Astrocyte (in vitro differentiated cells and primary cell): ENCODE measurements at places on chromosomes 12 and 14. TPM values are rescaled to one million over a fixed set of nuclear protein-coding genes. Genes with fewer than 3 reads are reported as not detected.
A peak's percentile ranks its signal among the peaks of the same experiment; 100 is the strongest.

GRCh38 chr12:19967431-19967830, 400.9 kb upstream of the PDE3A start:
- DNase-seq: peak; percentile 99

IFNG-AS1 gene
- not detected in 2 replicates for total RNA-seq

- peak; percentile 41 for DNase-seq
These were observed 355.6 kb downstream of the LRIG3 start for GRCh38 chr12:58564721-58565120.

DNA sequence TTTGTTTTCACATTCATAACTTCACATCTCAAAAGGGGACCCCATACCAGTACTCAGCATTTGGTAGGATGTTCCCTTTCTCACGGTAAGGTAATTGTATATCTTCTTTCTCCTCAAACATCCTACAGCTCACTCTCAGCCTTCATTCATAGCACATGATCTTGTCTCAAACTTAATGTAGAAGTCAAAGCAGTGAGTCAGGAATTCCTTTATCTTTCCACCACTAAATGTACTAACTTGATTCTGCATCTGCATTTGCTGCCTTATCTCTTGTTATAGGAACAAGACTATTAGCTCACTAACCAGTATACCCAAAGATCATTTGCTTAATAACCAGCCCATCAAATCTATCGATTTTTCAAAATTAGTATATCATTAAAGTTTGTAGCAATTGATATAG, 22.9 kb downstream of the CPSF2 start:
- DNase-seq: peak; percentile 57

- no peak for DNase-seq
These were observed 73.7 kb downstream of the DUSP16 start for GRCh38 chr12:12488823-12489550.

DNA sequence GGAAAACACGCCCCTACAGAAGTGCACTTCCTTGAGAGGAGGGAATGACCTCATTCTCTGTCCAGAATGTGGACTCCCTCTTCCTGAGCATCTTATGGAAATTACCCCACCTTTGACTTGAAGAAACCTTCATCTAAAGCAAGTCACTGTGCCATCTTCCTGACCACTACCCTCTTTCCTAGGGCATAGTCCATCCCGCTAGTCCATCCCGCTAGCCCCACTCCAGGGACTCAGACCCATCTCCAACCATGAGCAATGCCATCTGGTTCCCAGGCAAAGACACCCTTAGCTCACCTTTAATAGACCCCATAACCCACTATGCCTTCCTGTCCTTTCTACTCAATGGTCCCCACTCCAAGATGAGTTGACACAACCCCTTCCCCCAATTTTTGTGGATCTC, 5.0 kb upstream of the INHBE start:
- DNase-seq: no peak

DNA sequence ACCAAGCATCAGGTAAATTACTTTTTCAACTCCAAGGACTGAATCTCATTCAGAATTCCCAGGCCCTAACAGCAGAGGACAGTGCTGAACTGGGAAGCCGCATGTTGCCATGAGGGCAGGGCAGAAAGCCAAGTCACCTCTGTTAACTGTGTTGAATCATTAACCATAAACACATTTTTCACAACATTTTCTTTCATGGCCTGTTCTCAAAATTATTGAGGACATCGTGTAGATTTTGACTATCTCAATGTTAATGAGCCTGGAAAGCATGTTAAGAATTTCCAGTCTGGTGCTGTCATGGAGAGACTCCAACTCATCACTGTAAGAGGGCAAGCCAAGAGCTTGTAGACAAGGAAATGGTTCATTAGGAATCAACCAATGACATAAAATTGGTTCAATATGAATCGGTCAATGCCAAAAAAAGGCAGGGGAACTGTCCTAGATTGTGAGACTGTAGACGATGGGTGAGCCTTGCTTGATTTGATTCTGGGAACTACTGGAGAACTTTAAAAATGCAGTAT, 33.7 kb downstream of the CPM start:
- peak; percentile 90 for DNase-seq

DNA sequence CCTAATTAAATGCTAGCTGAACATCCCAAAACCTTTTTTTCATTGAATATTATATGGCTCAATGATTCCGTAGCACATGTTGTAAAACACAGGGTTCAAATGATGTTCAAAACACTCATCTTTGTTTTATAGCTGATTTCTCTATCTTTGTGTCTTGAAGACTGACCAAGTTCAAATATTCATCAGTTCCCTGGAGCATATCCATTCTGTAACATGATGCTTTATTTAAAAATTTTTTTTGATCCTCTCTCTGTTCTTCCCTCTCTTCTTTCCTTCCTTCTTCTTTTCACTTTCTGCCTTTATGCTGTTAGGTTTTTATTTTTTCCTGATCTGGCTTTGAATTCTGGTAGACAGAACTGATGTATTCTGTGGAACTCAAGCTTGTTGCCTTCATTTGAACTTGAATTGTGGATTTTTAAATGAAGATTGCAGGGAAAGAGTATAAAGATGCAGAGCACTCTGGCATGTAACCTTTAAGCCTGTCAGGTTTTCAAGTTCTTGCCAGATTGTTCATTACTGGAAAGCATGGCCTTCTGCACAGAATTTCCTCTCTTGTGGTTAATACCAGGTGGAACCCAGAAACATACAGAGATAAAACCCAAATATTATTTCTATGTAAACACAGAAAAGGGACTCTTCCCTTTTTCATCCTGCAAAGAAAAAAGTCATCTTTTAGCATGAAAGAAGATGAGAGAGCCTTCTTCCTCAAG, 39.5 kb downstream of the PROX2 start:
- peak; percentile 44 for DNase-seq

PPP4R4 gene
- 6.0 and 7.5 TPM in 2 replicates for total RNA-seq

DNA sequence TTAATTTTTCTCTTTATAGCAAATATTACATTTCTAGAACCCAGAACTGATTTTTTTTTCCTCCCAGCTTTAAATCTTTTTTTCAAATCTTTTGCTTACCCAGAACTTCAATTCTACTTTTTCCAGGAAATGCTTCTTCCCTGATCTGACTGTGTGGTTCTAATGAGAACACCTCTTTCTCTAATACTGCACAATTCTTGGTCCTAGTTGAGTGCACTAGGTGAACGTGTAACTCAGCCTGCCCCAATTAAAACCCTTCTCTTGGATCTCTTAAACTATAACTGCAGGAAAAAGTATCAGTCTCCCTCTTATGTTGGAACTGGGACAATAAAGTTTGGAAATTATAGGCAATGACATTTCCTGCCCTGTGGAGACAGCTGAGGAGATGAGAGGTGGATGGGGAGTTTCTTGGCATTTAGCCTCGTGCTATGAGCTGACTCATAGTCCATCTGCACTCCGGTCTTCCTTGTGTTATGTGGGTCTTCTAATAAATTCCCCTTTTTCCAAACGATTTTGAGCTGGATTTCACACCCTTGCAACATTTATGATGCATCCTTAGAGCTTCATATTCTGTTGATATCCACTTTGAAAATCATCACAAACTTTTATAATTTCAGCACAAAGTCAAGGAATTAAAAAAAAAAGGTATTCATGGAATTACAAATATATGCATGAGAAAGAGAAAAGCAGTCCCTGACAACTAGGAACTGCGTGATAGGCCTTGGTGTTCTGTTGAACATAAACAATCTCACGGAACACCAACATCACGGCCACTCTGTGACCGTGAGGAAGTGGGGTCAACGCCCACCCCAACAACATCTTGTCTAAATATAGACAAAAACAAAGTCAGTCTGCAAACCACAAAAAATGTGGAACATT, 52.4 kb downstream of the BRMS1L start:
- DNase-seq: peak; percentile 87

IL31 gene
- total RNA-seq: not detected in 2 replicates

DNA sequence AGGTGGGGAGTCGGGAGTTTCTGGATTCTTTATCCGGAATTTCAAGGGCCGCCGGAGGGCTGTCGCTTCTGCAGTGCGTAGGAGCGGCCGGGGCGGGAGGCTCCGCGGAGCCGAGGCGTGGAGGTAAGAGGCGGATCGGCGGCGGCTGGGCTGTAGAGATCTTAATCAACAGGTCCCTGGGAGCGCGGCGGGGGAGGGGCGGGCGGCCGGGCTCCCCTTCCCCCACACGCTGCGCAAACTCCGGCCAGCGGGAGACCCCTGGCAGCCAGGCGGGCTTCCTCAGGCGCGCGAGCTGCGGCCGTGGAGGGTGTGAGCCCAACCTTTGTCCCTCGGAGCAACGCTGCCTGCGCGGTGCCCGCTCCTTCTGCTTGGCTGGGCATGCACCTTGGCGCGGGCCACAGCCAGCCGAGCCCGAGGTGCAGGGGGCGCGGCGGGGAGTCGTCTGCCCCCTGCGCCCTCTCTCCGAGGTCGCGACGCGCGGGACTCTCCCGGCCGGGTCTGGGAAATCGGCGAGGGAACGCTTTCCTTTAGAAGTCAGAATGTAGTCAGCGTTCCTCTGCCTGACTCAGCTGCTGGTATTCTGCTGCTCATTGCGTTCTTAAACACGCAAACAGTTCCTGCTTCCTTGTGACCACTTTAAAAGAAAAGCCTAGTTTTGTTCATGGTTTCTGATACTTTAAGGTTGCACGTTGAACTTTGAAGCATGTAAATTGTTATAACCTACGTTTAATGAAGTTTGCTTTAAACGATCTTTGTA, at the start of gene PALS1:
PALS1 (plus strand) TSS at position 25 of the 757 bp plus-strand sequence. CDS start 37,736 bp downstream, outside the sequence.
- DNase-seq: peak; percentile 84

SLC6A13 gene
- total RNA-seq: 2.4 and 2.6 TPM in 2 replicates

CCDC196 gene
- not detected in 2 replicates for total RNA-seq

- DNase-seq: no peak
These were observed 495.3 kb downstream of the NELL2 start for GRCh38 chr12:44380861-44381260.

- DNase-seq: peak; percentile 45
These were observed 33.5 kb downstream of the C12orf50 start for GRCh38 chr12:87995581-87996178.

DNA sequence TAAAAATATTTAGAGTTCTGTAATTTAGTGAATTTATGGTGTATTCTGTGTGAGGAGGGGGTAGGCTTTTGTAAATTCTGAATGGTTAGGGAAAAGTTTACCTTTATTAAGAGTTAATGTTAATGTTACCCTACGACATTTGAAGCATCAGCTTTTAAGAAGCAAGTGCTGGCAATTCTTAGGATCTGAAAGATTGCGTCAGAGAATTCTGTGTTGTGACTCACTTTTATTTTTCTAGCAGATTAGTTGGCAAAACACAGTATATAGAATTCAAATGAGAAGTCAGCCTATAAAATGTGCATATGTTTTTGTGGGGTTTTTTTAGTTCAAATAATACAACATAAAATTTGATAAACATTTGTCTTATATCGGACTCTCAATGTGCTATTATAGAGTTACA, 97.6 kb downstream of the RAD52 start:
- DNase-seq: peak; percentile 77

- DNase-seq: peak; percentile 83
These were observed 118.4 kb downstream of the SAMD4A start for GRCh38 chr14:54685286-54685845.

PRB2 gene
- total RNA-seq: not detected in 2 replicates

DNA sequence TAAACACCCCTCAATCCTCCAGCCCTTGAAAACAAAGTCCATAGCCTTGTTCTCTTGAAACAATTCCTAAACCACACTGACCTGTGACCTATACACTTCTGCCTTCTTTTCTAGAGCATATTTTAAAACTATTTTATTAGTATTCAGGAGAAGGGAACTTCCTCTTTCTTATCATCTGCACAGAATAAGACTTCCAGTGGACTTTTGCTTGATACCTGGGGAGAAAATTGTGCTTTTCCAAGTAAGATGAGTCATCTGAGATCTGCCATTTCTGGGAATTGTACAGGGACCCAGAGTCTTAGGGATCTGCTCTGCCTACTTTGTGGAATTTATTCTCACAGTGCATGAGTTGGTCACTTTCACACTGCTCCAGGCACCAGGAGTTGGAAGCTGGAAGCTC, 10.5 kb upstream of the WNT5B start:
- DNase-seq: peak; percentile 26

DNA sequence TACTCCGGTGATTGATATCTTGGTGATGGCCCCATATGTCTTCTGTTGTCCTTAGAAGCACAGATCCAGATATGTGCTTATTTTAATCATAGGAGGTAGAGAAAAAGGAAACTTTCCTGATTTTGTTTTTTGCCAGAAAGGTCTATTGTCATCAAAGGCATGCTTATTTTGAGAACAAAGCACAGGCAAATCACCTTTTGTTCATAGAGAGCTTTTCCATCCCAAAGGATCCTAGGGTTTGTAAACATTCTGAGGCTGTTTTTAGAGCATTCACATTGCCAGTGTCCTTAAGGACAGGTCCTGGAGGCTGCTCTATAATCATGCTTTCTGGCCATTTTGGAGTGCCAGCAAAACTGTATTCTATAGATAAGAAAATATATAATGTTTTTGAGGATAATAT, 148.5 kb upstream of the SEL1L start:
- no peak for DNase-seq

DNA sequence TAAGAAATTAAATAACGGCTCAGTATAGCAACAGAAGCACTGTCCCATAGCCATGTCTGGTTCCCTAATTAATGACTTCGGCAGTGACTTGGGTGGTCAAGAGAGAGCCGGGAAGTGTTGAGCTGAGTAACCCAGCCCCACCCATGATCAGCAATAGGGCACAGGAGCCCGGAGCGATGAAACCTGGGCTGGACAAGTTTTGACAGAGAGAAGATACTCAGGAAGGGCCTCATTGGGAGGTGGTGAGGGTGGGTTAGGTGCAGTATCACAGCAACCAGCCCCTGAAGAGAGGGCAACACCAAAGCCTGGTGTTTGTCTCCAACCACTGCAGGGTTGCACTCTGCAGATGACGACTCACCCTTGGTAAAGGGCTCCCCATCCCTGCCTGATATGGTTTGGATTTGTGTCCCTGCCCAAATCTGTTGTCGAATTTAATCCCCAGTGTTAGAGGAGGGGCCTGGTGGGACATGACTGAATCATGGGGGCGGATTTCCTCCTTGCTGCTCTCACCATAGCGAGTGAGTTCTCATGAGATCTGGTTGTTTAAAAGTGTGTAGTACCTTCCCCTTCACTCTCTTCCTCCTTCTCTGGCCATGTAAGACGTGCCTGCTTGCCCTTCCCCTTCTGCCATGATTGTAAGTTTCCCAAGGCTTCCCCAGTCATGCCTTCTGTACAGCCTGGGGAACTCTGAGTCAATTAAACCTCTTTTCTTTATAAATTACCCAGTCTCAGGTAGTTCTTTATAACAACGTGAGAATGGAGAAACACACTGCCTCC, 124.9 kb upstream of the MED13L start:
- no peak for DNase-seq

IGF1 gene
- 1.9 and 2.3 TPM in 2 replicates for total RNA-seq

DNA sequence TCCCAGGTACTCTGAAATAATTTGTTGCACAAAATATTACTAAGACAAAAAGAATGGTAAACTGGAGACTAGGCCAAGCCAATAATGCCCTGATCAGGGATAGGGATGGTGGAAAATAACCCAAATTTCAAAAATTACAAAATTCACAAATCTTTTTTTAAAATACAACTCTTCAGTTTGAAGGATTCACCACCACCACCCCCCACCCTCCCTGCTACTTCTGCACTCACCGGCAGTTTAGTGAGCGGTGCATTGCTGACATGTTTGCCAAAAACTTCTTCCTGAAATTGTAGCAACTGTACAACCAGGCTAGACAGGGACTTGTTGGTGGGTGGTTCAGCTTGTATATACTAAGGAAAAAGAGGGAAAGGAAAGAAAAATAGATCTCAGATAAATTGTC, 2.3 kb downstream of the SMARCC2 start:
- no peak for DNase-seq
